PC-3 (cell line): ENCODE measurements at places on chromosomes 2 and 18. TPM values are rescaled to one million over a fixed set of nuclear protein-coding genes. Genes with fewer than 3 reads are reported as not detected.

PTPN18 gene
- 27.1 and 33.5 TPM in 2 replicates for total RNA-seq

PCBP1 gene
- 39.2 and 59.7 TPM in 2 replicates for total RNA-seq

LBH gene
- 0.40 and 5.8 TPM in 2 replicates for total RNA-seq

DNA sequence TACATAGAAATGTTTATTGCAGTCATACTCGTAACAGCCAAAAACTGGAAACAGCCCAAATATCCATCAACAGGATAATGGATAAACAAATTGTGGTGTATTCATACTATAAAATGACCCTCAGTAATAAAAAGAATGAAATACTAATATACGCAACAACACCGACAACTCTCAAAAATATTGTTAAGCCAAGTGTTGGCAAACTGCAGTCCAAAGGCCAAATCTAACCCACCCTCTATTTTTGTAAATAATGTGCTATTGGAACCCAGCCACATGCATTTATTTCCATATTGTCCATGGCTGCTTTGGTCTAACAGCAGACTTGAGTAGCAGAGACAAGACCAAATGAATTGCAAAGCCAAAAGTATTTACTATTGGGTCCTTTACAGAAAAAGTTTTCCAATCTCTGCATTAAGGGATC is 151.0 kb downstream of the MREG start:
- no peaks in the 10 kb centered on the region for H3K36me3 ChIP-seq
- H3K4me1 ChIP-seq, result no peaks in the 10 kb centered on the region
- H3K4me3 ChIP-seq, result no peak overlapping the region
- no peaks in the 10 kb centered on the region for H3K27me3 ChIP-seq
- no peak for DNase-seq

DNA sequence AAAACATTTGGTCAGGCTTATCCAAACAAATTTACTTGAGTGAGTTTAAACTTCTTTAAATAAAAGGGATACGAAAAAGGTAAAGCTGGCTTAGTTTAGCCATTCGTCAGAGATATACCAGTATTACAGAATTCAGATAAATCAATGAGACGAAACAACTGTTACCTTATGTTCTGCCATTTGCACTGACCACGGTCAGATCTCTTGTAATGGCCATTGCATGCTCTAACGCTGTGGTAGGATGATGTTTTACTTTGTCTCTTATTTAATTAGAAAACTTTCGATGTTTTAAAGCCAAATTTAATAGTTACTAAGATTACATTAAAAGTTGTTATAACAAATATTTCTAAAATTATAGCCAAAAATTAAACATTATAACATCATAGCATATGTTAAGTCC is 1.5 kb downstream of the C18orf54 start:
- peak overlapping the region; percentile 96 for H3K4me3 ChIP-seq
- no peak overlapping the region for H3K27ac ChIP-seq
- H3K4me1 ChIP-seq, result peaks cover 18% of the 10 kb centered on the region
- peaks cover 4% of the 10 kb centered on the region; the same call in 1 of the 2 replicates for H3K36me3 ChIP-seq
- H3K27me3 ChIP-seq, result no peaks in the 10 kb centered on the region
- DNase-seq, result no peak

- H3K36me3 ChIP-seq, result no peaks in the 10 kb centered on the region
- H3K27me3 ChIP-seq, result no peaks in the 10 kb centered on the region
- H3K4me3 ChIP-seq, result peak overlapping the region; percentile 49
- peaks cover 43% of the 10 kb centered on the region for H3K4me1 ChIP-seq
- peak overlapping the region; percentile 98 for H3K27ac ChIP-seq
Measured at GRCh38 chr2:85420536-85421259, 2.2 kb downstream of the SH2D6 start.

GRCh38 chr18:27558388-27559155 is 373.5 kb upstream of the CHST9 start:
- H3K27ac ChIP-seq, result no peak overlapping the region
- no peak for DNase-seq
- no peaks in the 10 kb centered on the region for H3K36me3 ChIP-seq
- H3K27me3 ChIP-seq, result peaks cover 65% of the 10 kb centered on the region
- no peak overlapping the region for H3K4me3 ChIP-seq

GRCh38 chr2:25602333-25602723 is 71.0 kb downstream of the DTNB start:
- no peaks in the 10 kb centered on the region for H3K4me1 ChIP-seq
- no peaks in the 10 kb centered on the region for H3K36me3 ChIP-seq
- H3K27ac ChIP-seq, result no peak overlapping the region
- H3K4me3 ChIP-seq, result no peak overlapping the region
- H3K27me3 ChIP-seq, result no peaks in the 10 kb centered on the region
- DNase-seq, result no peak

DNA sequence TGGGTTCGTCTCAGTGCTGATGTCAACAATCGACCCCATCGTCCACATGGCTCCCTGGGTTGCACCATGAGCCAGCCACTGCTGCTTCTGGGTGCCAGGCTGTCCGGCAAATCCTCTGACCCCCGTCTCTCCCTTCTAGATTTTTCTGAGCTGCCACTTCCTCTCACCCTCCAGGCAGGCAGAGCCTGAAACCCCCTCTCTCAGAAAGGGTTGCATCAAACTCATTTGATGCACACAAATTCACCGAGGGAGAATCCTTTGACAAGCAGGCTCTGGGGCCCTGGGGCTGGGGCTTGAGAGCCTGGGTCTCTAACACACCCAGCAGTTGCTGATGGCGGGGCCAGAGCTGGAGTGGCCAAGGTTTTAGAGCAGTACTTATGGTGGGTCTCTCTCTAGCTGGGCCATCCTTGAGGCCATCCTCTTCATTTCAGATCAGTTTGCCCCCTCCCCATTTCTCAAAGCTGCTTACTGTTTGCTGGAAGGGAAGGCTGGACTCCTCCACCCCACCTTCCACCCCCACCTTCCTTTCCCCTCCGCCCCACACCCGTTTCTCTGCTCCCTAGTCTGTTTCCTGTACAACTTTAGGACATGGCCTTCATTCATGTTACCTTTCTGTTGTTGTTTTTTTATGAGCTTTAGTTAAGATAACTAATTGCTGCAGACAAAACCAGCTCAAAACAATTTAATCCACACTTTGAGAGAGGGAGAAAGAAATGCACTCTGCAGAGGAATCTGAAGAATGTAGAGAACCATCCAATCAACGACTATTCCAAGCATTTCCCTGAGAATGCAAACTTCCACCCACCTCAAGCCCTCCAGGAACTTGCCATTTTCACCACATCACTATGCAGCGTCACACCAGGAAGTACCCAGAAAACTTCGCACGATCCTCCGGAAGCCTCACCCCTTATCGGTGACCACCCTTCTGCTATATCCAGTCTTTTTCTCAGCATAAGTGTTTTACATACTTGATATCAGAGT is 69.5 kb downstream of the ARL4C start:
- DNase-seq, result no peak
- H3K27ac ChIP-seq, result no peak overlapping the region
- peaks cover 29% of the 10 kb centered on the region for H3K4me1 ChIP-seq
- no peaks in the 10 kb centered on the region for H3K36me3 ChIP-seq

DNA sequence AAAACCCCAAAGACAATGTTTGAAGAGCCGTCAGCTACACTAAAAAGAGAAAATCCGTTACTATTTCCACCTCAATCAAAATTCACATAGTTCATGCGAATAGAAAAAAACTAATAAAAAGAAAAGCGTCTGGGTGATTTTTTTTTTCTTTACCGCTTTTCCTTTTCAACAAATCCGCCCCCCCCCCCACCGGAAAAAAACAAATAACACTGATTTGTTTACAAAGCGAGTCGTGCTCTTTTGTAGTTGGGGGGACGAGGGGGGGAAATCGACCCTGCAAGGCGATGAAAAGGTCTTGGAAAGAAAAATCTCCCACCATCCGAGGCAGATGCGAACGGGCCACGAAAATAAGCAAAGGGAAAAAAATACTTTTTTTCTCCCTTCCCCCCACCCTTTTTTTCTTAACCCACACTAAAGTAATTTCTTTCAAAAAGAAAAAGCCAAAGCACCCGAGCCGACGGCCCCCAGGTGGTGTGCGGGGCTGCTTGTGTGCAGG is 638 bp downstream of the ZNF521 start:
- H3K4me1 ChIP-seq, result peaks cover 8% of the 10 kb centered on the region; the same call in 1 of the 2 replicates
- no peak for DNase-seq
- H3K27ac ChIP-seq, result no peak overlapping the region
- H3K36me3 ChIP-seq, result no peaks in the 10 kb centered on the region

DNA sequence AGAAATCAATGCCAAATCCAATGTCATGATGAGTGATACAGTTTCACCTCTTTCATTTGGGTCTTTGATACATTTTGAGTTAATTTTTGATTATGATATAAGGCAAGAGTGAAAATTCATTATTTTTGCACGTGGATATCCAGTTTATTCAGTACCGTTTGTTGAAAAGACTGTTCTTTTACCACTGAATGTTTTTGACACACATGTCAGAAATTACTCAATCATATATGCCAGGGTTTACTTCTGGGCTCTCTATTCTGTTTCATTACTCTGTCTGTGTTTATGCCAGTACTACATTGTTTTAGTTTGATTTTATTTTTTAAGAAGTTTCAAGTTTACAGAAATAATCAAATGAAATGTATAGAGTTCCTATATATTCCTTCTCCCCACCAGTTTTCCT is 154.4 kb downstream of the PTPRM start:
- no peak overlapping the region for H3K27ac ChIP-seq
- DNase-seq, result no peak
- H3K36me3 ChIP-seq, result no peaks in the 10 kb centered on the region
- no peaks in the 10 kb centered on the region for H3K4me1 ChIP-seq

DNA sequence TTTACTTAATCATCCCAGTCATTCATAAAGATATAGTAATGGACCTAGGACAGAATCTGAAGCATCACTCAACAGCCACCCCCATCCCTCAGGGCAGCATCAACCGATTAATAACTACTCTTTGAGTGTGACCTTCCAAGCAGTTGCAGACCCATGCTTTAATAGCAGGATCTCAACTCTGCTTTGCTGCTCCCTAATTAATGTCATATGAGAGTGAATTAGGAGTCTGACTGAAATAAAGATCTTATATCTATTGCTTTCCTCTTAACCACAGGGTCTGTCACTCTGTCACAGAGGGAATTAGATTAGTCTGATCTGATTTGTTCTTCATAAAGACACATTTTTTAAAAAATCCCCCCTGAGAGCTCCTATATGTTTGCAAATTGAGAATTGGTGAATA is 46.1 kb upstream of the LRP1B start:
- no peak overlapping the region for H3K4me3 ChIP-seq
- no peak for DNase-seq
- no peak overlapping the region for H3K27ac ChIP-seq
- H3K36me3 ChIP-seq, result no peaks in the 10 kb centered on the region

DNA sequence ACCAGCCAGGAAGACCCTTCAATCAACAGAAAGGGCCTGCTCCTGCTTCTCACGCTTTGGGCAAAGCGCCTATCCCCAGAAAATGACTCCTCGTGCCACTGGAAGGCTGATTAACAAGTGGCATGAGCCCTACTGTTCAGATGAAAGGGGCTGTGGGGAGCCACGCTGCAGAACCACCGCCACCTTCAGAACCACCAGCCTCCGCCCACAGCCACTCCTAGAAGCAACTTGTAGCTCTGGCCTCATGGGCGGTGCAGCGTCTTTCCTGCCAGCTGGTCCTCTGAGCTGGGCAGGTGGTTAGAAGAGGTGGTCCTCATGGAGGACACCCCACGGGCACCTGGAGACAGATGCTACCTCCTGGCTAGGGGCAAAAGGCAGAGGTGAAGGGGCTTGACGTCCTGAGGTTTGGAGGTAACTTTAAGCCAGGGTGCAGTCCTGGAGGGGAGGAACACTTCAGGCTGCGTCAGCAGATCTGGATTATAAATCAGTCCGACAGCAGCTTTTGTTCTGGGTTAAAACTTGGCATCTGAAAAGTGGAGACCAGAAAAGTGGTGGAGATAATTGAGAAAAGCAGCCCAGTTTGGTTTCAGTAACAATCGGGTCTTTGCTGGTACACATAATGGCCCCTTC is 861 bp upstream of the SEMA4C start:
- peaks cover 41% of the 10 kb centered on the region for H3K4me1 ChIP-seq
- no peak for DNase-seq
- no peaks in the 10 kb centered on the region for H3K27me3 ChIP-seq

GRCh38 chr18:6819332-6819731 is 89.8 kb downstream of the ARHGAP28 start:
- H3K4me3 ChIP-seq, result no peak overlapping the region
- H3K27ac ChIP-seq, result no peak overlapping the region
- no peaks in the 10 kb centered on the region for H3K27me3 ChIP-seq
- no peaks in the 10 kb centered on the region for H3K4me1 ChIP-seq
- H3K36me3 ChIP-seq, result no peaks in the 10 kb centered on the region
- DNase-seq, result no peak

DNA sequence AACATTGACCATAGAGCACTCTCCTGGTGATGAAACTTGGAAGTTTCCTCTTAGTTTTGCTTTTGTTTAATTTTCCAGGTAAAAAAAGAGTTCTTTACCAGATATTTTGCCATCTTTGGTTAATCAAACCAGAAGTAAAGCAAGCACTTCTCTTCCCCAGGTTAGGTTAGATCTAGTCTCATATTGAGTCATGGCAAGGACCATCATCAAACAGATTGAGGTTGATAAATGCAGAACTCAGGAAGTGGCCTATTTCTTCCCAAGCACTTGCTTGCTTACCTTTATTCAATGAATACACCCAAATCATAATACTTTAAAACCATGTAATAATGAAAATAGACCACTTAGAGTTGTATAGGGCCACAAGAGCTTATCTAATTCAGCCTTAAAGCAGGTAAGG is 23.4 kb downstream of the DNAH6 start:
- H3K4me1 ChIP-seq, result no peaks in the 10 kb centered on the region
- no peak overlapping the region for H3K27ac ChIP-seq
- no peak overlapping the region for H3K4me3 ChIP-seq
- no peak for DNase-seq
- H3K27me3 ChIP-seq, result peaks cover 57% of the 10 kb centered on the region

DNA sequence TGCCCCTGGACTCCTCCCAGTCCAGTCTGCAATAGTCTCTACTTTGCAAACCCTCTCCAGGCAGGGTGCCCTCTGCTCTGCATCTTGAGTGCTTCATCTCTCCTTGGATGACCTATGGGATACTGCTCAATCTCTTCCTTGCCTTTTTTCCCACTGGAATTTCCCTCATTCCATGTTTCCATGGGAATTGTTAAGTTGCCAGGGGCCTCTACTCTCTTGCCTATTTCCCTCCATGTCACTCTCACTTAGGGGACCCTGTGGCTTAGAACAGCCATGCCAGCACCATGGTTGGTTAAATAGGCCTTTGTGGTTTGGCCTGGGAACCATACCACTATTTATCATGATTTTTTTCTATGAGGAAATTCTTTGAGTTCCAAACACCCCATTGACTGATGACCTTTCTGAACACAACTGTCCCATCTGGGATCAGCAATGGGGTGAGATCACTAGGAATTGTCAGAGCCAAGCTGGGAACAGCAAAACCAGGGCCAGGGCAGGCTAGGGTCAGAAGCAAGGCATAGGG is 91.4 kb upstream of the RBMS1 start:
- no peak for DNase-seq
- no peak overlapping the region for H3K27ac ChIP-seq
- H3K36me3 ChIP-seq, result no peaks in the 10 kb centered on the region
- no peak overlapping the region for H3K4me3 ChIP-seq
- H3K27me3 ChIP-seq, result no peaks in the 10 kb centered on the region

- no peaks in the 10 kb centered on the region for H3K36me3 ChIP-seq
- DNase-seq, result no peak
- H3K27ac ChIP-seq, result no peak overlapping the region
- no peaks in the 10 kb centered on the region for H3K27me3 ChIP-seq
- peaks cover 7% of the 10 kb centered on the region for H3K4me1 ChIP-seq
- H3K4me3 ChIP-seq, result no peak overlapping the region
Measured at GRCh38 chr2:165113414-165113813, 90.4 kb downstream of the SCN3A start.

GRCh38 chr18:48667276-48668254 is 128.7 kb downstream of the CTIF start:
- H3K27ac ChIP-seq, result no peak overlapping the region
- no peaks in the 10 kb centered on the region for H3K27me3 ChIP-seq
- no peak overlapping the region for H3K4me3 ChIP-seq
